ENCODE measurements at places on chromosomes 6 and 20.

DNA sequence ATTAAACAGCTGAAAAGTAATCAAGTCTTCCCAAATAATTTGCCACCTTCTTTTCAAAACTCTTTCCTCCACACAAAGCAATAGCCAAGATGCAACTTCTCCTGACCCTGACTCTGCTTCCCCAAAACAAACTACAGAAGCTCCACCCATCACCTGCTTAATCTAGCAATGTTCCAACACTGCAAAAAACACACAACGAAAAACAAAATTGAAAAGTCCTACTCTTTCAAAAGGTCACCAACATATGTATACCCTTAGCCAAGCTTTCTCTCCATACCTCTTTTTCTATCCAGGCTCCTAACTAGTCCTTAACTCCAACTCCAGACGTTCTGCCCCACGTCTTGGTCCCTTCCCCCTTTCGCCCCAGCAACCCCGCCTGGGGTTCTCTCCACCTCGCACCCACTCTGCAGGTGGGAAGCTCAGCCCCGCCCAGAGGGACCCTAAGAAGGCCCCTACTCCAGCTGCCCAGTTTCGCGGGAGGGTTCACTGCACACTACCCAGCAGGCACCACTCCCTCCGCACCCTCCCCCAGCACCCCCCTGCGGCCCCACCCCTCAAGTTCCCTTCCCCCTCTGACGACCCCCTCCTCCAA lies 717 bp downstream of the CSNK2A1 start:
- no peak for DNase-seq

GRCh38 chr6:49519660-49520059 lies 19.9 kb downstream of the GLYATL3 start:
- DNase-seq, result no peak

GRCh38 chr20:44221368-44221954 lies 10.9 kb upstream of the OSER1 start:
- no peak for DNase-seq

- no peak for DNase-seq
These were observed 27.0 kb upstream of the TFB1M start for GRCh38 chr6:155341130-155341828.

DNA sequence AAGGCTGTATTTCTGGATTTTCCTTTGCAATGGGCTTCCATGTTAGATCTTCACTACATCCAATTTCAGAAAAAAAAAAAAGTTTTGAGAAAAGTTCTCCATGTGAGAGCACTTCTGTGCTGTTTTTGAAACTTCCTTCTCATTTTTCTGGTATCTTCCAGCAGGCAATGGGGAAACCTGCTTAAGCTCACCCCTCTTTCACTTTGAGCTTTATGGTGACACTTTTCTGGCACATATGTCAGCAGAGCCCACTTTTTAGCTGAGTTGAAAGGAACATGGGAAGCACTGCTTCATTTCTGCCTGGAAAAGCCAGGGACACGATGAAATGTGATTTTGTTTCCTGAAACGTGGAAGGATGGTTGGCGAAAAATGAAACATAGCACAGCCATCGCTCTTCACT lies 293.7 kb downstream of the PLCB1 start:
- DNase-seq, result no peak

DNA sequence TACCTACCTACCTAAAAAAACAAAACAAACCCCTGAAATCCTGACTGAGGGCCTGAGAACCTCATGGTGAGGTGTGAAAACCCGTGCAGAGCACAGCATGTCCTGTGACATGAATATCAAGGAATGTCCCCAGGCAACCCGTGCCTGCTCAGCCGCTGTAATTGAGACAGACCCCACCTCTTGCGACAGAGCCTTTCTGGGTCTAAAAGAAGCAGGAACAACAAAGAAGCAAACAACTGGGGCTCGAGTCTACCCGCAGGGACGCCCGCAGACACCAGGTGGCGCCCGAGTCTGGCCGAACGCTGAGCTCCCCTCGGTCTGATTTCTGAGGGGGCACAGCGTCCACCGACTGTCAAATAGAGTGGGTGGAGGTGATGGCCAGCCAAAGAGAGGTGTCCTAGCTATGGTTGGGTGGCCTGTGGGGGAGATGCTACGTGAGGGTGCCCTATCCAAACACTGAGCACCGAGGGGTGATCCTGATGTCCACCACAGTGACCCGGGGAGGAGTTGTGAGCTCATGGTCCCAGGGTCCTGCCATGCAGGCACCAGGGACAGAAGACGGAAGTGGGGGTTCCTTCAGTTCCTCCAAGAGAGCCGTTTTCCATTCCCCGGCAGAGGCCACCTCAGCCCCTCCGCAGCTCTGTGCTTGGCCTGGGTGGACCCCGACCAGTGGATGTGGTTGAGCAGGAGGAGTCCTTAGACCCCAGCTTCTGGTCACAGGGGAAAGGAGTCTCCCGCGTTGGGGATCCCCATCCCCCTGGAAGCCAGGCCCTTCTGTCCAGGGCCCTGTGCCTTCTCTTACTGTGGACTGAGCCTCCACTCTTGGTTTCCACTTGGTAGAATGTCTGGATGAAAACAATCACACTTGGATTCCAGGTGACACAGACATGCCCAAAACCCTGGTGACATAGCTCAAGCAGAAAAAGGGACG lies 268.2 kb downstream of the CDC5L start:
- DNase-seq, result no peak

DNA sequence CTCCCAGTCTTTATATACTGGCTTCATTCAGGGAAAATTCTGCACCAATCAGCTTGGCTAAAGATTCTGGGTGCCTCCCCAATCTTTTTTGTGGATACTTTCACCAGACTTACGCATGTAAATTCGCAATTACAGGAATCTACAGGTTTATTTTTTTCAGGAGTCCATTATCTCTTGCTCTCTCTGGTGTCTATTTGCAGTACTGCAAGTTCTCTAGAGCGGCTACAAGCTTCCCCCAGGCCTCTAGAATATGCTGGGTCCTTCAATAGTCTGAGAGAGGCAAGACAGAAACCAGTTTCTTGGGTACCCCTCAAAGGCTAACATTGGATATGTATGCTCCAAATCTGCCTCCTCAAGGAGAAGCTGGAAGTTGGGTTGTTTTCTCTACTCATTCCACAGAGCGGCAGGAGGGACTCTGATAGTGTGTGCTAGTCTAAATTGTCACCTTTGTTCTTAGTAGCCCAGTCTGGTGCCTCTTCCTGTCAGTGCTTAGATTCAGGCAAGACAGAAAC lies 58.5 kb downstream of the SUN5 start:
- no peak for DNase-seq

Data from cortex of kidney (tissue), 1 donor.